NCI-H1105 (cell line): ENCODE measurements at places on chromosomes 3 and 15.

- no peak for DNase-seq
These were observed 11.5 kb upstream of the PCSK6 start for GRCh38 chr15:101500865-101501551.

DNA sequence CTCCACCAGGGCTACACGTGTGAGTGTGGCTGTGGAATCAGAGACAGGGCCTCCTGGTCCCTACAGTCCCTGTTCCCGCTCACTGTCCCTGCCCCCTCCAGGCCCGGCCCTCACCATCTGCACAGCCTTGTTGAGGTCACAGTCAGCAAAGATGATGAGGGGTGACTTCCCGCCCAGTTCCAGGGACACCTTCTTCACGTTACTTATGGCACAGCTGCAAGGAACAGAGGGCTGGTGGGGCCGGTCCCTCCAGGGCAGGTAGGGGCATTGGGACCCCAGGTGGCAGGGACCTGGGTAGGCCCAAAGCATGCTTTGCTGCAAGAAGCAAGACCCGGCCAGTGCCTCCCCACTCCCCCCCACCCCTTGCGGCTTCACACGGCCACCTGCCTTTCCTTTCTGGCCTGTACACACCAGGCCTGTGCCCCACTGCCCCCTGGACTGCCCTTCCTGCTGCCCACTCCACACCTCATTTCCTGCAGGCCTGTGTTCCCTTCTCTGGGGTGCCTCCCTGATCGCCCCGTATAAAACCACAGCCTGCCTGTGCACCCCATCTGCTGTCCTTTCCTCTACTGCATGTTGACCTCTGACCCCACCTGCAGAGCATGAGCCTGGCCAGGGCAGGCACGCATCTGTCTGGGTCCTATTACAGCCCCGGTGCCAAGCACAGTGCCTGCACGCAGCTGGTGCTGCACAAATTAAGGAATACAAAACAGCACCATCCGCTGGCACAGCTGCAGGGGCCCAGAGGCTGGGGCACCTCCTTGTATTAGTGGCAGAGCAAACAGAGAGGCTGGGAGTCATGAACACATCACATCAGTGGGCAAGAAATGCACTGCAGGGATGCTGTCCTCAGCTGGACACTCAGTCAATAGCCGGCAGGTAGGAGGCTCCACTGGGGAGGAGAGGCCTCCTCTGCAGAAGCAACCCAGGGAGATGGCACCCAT, 30.8 kb upstream of the SLC41A3 start:
- no peak for DNase-seq

DNA sequence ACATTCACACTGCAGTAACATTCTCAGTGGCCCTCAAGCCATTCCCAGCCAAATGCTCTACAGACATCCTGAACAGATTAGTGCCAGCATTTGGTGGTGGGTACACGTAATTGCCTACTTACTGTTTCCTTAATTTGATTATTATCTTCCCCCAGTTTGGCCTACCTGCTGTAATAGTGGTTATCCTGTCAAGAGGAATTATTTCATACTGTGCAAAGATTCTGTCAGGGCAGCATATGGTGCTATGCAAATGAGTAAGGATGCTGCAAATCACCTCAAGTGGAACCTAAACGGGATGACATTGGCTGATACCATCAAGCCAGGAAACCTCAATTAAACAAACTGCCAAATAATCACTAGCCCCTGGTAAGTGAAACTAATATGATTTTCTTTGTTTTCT, 88.7 kb downstream of the SEMA6D start:
- no peak for DNase-seq

- no peak for DNase-seq
These were observed 26.6 kb downstream of the CA12 start for GRCh38 chr15:63354821-63355650.

DNA sequence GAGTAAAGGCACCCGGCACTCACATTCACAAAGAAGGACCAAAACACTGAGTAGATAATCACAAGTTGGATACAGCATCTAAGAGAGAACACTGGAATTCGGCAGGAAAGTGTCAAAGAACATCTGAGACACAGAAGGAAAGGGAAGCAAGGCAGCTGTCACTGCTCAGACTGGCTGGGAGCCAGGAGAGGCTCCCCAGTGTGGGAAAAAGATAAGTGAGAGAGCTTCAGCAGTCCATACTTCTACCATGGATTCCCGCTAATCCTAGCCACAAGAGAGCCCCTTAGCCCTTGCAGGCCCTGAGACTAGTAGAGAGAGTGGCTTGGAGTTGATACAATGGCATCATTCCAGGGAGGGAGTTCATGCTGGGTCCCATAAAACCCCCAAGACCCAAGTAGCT, 36.7 kb upstream of the CP start:
- peak; percentile 5 for DNase-seq

DNA sequence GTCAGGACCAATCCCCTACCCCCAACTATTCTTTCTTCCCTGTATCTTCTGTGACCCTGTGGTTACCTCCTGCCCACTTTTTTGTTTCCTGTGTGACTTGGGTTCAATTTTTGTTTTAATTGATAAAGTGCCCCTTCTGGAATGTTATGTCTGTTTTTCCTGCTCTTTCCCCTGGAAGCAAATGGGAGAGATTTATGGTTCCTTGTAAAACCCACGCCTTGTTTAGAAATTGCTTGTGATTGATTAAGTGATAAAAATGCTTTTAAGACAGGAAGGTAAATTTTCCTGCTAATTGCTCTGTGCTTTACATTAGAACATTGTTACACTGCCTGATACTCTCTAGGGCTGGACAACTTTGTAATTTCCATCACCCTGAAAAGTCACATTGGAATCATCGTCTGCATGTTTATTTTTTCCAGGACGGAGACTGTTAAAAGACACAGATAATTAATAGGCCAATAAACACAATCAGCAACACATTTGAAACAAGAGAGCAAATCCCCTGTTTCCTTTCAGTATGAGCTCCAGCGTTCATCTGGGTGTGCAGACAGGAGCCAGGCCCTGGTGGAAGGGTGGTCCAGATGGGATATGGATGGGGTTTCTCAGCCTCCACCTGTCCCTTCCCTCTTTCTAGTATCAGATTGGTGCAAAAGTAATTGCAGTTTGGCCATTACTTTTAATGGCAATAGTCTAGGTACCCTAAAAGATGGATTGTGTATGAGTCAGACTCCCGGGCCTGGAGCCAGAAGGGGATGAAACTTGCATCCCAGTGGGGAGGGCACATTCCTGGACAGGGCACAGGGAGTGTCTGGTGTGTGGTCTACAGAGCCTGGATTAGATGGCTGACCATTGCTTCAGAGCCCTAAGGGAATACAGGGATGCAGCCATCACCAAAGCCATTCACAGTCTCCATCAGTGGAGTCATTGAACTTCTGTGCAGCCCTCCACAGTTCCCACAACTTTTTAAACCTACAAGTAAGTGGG, 58.1 kb upstream of the AGBL1 start:
- no peak for DNase-seq

GRCh38 chr15:101540480-101541239, 51.2 kb upstream of the PCSK6 start:
- no peak for DNase-seq

DNA sequence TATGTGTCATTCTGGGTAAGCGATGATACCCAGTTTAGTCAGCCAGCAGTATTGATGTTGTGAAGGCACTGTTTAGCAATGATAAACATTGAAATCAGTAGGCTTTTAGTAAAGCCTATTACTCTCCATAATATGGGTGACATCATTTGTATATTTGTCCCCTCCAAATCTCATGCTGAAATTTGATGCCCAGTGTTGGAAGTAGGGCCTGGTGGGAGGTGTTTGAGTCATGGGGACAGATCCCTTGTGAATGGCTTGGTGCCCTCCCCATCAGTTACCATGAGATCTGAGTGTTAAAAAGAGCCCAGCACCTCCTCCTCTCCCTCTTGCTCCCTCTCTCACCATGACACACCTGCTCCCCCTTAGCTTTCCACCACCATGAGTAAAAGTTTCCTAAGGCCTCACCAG, 31.4 kb upstream of the FAN1 start:
- no peak for DNase-seq

DNA sequence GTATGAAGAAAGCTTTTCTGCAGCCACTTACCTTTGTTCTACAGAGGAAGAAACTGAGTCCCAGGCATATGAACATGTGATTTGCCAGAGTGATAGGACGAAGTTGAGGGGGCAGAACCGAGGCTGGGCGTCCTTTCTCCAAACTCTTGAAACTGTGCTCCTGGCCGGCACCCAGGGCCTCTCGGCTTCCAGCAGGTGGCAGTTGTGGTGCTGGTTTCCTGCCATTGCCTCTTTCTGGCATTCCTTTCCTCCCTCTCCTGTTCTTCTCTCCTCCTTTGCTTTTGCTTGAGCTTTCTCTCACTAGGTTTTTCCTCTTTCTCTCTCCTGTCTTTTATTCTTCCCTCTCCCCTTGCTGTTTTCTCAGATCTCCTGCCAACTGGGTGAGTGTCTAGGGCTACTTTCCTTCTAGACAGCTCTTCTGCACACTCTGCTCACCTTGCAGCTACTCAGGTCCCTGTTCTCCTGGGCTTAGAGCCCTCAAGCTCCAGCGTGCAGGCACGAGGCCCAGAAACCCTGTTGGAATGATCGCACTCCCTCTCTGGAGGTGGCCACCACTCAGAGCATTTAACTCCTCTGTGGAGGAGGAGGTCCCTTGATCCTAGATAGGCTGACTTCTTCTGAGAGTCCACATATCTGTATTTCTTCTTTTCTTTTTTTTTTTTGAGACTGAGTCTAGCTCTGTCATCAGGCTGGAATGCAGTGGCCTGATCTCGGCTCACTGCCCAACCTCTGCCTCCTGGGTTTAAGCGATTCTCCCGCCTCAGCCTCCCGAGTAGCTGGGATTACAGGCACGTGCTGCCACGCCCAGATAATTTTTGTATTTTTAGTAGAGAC, 26.2 kb downstream of the TRAK1 start:
- no peak for DNase-seq
